ENCODE measurements at places on chromosomes 6 and 20.

GRCh38 chr6:109834595-109835437 lies 143.3 kb upstream of the GPR6 start:
- DNase-seq: no peak

GRCh38 chr20:36407199-36407733 lies 101.1 kb downstream of the DLGAP4 start:
- no peak for DNase-seq

DNA sequence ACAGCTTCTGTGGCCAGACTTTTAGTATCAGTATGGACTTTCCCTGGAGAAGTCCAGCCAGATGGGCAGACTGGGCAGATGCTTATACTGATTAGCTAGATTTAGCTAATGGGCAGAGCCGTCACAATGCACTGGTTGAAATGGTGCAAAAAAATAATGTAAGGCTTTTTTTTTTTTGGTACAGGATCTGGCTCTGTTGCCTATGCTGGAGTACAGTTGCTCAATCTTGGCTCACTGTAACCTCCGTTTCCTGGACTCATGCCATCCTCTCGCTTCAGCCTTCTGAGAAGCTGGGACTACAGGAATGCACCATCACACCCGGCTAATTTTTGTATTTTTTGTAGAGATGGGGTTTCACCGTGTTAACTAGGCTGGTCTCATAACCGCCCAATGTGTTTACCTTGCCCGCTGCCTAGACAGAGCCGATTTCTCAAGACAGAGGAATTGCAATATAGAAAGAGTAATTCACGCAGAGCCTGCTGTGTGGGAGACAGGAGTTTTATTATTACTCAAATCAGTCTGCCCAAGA lies 16.4 kb upstream of the KIFC1 start:
- DNase-seq: no peak

DNA sequence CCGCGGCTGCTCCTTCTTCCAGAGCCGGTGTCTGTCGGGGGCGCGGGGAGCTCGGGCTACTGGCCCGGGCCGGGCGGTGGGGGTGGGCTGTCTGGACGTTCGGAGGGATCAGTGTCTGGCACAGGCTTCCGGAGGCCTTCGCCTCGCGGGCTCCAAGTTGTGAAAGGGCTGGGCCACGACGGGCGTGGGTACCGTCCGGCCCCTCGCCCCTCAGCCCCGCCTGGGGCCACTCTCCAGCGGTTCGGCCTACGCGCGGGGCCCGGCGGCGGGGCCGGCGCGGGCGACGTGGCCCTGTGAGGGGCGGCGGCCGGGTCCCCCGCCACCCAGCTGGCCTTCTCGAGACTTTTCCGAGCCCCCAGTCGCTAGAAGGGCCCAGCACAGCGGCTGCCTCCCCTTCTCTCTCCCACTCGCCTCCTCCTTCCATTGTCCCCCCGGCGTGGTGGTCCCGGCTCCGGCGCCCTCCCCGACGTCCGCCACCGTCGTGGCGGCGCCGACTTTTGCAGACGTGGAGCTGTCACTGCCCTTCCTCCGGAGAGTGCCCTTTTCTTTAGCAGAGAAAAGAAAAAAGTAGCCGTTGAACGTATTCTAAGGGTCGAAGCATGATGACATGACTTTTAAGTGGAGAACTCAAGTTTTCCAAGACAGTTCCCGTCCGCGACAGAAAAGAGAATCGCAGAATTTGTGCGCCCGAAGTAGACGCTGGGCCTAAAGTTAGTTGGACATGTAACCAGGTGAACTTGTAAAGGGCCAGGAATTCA lies 571 bp downstream of the ITCH start:
- no peak for DNase-seq

DNA sequence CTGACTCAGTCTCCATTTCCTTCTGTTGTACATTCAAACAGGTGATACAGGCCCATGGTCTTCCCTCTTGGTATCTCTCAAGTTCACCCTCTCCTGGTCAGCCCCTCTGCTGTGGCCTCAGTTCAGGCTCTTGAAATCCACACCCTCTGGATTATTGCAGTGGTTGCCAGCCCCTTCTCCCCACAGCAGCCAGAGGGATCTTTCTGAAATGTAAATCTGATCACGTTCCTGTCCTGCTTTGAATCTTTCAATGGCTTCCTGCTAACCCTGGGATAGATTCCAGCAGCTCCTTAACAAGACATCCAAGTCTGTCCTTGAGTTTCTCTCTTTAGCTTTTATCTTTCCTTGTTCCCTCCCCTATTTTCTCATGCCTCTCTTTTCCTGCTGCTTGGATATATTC lies 22.2 kb downstream of the CHMP4B start:
- DNase-seq: no peak

DNA sequence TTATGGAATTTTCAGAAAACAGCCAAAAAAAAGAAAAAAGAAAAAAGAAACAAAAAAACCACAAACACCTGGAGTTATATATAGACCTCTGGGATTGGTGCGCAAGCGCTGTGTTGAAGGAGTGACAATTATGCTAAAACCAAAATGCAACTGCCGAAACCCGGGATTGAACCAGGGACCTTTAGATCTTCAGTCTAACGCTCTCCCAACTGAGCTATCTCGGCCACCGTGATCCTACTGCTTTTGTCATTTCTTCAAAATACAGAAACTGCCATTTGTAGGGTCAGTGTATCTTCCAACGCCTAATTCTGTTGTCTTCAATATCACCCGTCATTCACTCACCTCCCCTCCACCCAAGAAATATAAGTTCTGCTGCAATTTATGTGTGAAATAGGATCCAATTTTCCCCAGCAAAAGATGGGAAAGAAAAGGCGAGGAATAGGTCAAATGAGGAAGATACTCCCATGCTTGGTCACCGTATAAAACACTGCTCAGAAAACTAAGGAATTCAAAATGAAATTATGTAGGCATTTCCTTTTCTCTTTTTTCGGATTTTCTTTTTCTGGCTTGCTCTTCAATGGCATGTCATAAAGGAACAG lies 116.0 kb downstream of the TRIM27 start:
- no peak for DNase-seq

DNA sequence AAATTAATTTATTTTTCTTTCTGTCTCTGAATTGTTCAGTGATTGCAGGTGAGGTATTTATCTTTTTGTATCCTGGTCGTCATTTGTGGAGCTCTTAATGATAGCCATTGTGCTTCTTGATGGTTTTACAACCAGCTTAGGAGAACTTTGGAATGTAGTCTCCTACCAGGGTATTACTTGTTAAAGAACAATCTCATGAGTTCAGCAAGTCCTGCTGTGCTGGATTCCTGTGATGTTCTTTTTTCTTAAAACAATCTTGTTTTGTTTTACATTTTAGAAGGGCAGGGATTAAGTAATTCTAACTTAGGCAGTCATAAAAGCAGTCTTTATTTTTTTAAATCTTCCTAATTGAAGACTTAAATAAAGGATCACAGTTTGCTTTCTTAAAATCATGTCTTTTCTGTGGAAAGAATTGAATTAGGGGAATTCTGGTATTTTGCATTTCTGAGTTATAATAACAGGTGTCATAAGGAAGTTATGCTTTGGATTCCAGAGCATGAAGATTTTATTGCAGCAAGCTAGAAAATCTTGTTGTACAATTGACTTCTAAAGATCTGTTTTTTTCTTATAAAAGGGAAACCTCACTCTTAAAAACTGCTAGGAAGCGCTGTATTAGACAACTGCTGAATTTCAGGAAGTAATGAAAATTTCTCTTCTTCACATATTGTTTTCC lies 23.7 kb downstream of the RIOK1 start:
- no peak for DNase-seq

DNA sequence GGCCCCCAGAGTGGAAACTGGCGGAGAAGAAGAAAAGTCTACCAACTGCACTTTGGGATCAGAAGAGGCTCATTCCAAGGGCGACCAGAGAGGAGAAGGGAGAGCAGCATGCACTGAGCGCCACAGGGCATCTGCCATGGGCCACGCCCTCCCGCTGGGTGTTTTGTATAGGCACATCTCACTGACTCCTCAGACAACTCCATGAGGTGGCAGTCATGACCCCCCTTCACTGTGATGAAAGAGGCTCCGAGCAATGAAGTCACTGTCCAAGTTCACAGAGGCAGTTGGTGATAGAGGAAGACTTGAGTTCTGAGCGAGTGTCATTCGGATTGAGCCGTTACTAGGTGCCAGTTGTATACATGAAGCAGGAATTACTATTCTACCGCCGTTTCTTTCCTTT lies 15.4 kb downstream of the BPIFB1 start:
- no peak for DNase-seq

DNA sequence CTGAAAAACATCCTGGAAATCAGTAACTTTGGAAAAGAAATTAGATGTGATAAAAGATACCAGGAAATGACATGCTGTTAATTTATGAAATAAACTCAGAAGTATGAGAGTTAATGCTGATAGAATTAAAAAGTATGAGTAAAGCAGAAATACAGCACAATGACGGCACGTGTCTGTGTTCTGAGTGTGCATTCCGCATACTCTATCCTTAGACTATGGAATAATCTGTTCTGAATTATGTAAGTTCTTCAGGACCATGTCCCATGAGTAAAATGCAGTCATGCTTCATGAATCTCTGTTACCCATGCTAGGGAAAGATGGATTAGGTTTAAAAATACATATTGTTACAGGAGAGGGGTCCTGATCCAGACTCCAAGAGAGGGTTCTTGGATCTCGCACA lies 21.7 kb downstream of the HECA start:
- no peak for DNase-seq

GRCh38 chr6:2663123-2663522 lies 87.6 kb downstream of the MYLK4 start:
- DNase-seq: no peak

DNA sequence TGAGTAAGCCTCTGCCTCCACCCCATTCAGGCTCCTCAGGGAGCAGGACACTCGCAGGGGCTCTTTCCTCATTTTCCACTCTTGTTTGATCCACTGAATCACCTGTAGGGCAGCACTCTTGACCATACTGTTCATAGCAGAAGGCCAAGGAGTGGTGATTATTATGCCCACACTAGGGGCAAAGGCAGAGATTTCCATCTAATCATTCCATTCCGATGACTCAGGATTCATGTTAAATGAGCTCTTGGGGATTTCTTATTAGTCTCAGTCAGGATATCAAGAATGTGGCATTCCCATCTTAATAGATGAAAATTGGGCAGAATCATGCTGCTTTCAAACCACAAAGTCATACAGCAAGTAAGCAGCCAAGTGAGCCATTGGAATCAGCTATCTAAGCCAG lies 101.9 kb upstream of the MOCS1 start:
- DNase-seq: no peak

- no peak for DNase-seq
Measured at GRCh38 chr6:38143191-38144150, 323.9 kb downstream of the ZFAND3 start.

- DNase-seq: no peak
Measured at GRCh38 chr20:1816384-1817381, 78.5 kb upstream of the SIRPA start.

- DNase-seq: no peak
Measured at GRCh38 chr6:27601668-27602254, 128.9 kb upstream of the ZNF184 start.

- DNase-seq: no peak
Measured at GRCh38 chr6:125271486-125272159, 30.1 kb downstream of the HDDC2 start.

DNA sequence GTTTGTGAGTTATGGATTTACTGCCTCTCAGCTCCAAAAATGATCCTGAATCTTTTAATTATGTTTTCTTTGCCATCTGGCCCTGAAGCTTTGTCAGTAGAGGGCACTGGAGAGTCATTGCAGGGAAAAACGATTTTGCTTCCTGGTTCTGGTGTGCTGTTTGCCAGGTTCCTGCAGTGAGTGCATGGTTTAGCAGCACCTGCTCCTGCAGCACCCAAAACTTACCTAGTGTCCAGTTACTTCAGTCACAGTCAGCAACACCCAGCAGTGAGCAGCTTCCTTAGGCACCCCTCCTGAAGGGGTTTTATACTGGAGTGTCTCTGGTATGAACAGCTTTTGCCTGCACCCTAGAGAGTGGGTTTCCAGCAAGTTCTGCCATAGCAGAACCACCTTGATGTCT lies 6.0 kb upstream of the TRIM26 start:
- DNase-seq: peak; percentile 51

All from frontal cortex (tissue), 4 donors.